ENCODE measurements at places on chromosomes 7 and 10.
A peak's percentile ranks its signal among the peaks of the same experiment; 100 is the strongest.

DNA sequence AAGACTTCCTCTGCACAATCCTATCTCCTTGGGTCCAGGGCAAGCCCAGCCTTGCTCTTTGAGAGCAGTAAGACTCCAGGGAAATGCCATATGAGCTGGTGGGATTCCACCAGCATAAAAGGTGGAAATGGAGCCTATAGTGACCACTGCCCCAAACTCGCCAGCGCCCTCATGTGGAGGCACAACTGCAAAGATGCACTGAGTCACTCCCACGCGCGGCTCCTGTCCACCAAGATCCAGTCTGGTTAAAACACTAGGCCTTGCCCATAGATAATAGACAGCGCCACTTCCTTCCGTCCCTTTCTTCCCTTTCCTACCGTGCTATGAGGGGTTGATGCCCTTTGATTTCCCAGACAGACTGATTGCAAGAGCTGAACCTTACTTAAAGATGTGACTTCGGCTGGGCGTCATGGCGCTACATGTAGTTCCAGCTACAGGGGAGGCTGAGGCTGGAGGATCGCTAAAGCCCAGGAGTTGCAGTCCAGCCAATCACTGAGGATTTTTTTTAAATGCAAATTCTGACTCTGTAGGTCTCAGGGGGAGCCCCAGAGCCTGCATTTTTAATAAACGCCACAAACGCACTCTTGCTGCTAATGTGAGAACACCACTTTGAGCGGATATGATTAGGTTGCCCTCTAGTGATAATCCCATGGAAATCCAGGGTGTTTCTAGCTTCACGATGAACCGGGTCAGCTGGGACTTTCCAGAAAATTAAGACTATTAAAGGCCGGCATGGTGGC, 136.5 kb downstream of the EPC1 start:
- DNase-seq: no peak

GRCh38 chr7:133023370-133024071, 58.4 kb downstream of the CHCHD3 start:
- peak; percentile 89 for DNase-seq

DNA sequence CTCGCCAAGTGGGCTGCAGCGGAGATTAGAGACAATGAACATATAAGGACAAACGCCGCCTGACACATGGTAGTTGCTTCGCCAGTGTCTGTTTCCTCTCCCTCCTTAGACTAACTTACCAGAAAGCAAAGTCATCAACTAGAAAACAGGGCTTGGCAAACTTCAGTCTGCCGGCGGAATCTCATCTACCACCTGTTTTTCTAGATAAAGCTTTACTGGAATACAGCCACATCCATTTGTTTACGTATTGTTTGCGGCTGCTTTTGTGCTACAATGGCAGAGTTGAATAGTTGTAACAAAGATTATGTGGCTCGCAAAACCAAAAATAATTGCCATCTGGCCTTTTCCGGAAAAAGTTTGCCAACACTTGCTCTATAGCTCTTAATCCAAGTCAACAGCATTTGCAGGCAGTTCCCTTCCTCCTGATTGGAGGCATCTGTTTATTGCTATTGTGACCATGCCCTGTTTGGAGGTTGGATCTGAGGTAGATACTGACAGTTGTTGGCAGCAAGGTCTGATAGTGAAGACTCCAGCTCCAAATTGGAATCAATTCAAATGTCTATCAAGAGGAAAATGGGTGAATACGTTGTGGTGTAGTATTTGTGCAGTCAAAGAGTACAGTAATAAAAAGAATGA, 260.6 kb downstream of the POU6F2 start:
- DNase-seq: peak; percentile 90

DNA sequence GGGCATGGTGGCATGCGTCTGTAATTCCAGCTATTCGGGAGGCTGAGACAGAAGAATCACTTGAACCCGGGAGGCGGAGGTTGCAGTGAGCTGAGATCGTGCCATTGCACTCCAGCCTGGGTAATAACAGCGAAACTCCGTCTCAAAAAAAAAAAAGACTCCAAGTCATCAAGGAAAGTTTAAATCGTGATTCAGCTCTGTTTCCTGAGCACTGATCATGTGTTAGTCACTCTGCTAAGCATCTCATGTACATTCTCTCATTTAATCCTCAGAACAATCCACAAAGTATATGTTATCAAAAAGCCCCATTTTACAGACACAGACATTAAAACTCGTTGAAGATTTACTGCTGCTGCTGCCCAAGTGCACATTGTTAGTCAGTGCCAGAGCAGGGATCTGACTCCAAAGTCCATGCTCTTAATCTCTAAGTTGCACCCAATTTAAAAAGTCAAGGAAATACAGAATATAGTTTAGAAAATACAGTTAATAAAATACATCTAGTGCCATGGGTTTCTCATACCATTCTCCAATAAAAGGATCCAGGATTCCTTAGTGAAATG, 6.2 kb downstream of the PIK3AP1 start:
- no peak for DNase-seq

DNA sequence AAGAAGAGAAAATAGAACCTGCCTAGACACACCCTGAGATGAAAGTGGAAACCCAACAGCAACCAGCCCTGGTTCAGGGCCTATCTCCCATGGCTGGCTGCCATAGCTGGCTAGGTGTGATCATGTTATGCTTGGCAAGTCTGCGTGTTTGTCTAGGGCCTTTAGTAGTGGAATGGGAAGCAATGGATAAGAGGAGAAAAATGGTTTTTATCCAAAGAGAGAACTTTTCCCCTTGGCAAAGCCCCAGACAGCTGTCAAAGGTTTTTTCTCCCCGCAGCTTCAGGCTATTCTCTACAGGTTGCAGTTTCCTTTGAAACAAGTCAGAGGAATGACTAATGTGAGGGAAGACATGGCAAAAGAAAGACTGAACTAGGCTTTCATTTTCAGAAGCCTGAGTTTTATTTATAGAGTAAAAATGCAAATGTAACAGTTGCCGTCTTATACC, 161.5 kb downstream of the SEMA3D start:
- peak; percentile 27 for DNase-seq

GRCh38 chr7:129993275-129993674, 40.5 kb upstream of the UBE2H start:
- DNase-seq: no peak

- no peak for DNase-seq
These were observed 53.1 kb upstream of the GTF2IRD1 start for GRCh38 chr7:74400420-74401136.

DNA sequence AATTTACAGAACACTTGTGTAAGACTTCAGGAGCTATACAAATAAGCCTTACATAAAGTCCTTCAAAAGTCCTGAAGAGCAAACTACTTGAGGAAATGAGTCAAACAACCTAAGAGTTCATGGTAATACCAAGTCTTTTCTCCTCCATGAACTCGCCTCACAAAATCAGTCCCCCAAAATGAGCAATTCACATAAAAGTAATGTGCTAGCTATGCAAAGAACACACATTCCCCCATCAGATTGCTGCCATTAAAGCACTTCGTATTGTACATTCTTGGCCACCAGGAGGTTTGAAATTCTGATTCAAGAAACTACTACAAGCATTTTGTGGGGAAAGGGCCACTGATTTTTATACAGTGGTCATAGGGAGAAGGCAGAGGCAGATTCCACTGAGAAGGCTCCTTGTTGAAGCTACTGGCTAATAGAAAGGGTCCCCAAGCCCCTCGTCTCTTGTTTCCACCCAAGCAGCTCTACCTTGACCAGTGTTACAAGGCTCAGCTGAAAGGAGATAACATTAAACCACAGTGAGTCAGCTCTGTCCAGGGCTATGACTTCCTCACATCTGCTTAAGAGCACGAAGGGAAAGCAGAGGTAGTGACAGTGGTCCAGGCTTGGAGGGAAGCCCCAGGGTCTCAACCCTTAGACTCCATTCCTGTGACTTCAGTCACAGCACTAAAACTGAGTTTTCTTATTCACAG, 115.2 kb upstream of the CDK1 start:
- DNase-seq: no peak

- no peak for DNase-seq
These were observed 9.9 kb upstream of the SLC25A13 start for GRCh38 chr7:96331775-96332174.

GRCh38 chr10:29541422-29542210, 93.2 kb downstream of the SVIL start:
- DNase-seq: no peak

GRCh38 chr10:129308953-129309564, 158.0 kb upstream of the MGMT start:
- DNase-seq: no peak

GRCh38 chr10:20769481-20769880, 127.6 kb downstream of the NEBL start:
- no peak for DNase-seq

- no peak for DNase-seq
These were observed 56.1 kb upstream of the ELMO1 start for GRCh38 chr7:37504801-37505200.

DNA sequence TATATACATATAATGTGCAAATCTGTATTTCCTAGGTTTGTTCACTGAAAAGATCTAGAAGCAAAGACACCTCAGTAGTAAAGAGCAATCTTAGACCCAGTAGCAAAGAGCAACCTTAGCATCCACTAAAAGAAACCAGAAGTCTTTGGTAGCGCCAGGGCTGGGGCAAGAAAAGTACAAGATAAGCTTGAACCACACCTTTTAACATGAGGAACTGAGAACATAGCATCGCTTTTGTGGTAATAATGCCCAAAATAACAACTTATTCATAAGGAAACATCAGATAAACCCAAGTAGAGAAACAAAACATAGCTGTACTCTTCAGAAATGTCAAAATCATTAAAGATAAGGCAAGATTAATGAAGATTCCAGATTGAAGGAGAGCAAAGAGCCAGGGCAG, 173.4 kb downstream of the IMMP2L start:
- DNase-seq: no peak

DNA sequence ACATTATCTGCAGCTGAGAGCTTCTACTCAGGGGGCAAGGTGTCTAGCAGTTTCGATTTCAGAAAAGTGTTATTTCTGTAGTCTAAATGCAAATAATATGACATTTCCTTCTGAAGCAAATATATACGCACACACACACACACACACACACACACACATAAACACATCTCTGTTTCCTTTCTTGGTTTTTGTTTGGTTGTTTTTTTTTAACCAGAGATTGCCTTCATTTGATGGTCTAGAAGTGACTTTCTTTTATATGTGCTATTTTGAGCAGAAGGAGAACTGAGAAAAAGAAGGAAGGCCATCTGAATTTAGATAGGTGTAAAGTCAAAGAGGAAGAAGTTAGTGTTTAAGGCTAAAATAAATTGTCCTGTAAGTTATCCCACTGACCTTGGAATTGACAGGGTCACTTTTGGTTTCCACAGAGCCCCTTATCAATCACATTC, 142.2 kb downstream of the TRIL start:
- DNase-seq: no peak

- no peak for DNase-seq
These were observed 5.1 kb downstream of the SH2D4B start for GRCh38 chr10:80542652-80543318.

- no peak for DNase-seq
These were observed 5.4 kb downstream of the VGF start for GRCh38 chr7:101159696-101160674.

DNA sequence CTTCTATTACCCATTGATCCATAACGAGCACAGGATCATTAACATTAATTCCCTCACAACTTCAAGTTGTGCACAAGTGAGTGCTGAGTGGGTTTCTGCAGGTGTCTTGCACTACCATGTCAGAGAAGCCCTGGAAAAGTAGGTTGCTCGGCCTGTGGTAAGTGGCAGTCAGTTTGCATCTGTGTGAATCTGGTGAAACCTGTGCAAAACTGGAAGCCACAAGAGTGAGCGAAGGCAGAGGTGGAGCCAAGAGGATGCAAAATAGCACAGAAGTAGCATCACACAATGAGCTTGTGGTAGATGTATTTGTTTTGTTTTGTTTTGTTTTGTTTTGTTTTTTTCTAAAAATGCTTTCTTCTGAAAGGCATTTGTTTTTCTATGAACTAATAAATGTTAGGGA, 181.5 kb downstream of the THSD7A start:
- no peak for DNase-seq

DNA sequence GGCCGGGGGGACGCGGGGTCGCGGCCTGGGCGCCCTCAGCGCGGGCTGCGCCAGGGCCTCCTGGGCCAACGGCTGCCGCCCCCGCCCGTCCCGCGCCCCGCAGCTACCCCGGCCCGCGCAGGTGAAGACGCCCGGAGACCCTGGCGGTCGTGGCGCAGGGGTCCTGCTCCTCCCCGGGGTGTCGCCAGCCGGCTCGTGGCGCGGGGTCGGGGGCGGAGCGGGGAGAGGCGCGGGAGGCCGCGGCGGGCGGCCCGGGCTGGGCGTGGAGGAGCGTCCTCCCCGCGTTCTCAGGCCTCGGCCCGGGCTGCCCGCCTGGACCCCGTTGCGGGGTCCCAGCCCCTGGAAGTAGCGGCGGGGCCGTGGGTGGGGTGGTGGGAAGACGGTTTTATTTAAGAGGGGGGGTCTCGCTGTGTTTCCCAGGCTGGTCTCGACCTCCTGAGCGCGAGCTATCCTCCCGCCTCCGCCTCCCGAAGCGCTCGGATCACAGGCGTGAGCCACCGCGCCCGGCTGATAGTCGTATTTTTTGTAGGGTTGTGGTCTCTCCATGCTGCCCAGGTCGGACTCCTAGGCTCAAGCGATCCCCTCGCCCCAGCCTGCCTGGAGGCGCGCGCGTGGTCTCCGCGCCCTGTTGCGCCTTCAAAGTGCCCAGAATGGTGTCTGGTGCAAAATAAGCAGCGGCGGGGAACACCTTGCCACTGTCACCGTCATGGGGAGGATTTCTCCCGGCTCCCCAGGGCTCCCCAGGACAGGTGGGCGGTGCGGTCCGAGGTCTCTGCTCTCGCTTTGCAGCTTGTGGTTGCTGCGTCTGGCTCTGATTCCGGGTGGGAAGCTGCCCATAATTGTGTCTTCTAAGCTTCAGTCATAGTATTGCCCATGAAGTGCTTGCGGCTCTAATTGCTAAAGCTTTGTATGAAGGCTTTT, 15.3 kb upstream of the SUN1 start:
- DNase-seq: peak; percentile 48

DNA sequence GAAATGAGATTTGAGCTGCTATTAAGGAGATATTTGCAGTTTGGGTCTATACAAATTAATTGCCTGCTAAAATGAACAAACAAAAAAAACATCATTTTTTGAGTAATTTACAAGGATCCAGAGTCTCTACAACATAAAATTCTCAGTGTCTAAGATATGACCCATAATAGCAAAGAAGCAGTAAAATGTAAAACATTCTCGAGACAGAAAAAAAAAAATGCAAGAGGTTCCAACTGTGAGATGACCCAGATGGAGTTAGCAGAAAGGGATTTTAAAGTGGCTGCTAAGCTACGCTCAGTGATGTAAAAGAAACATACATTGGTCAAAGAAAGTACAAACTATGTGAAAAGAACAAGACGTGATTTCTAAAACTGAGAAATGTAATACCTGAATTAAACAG, 471.0 kb downstream of the SH2D4B start:
- no peak for DNase-seq

DNA sequence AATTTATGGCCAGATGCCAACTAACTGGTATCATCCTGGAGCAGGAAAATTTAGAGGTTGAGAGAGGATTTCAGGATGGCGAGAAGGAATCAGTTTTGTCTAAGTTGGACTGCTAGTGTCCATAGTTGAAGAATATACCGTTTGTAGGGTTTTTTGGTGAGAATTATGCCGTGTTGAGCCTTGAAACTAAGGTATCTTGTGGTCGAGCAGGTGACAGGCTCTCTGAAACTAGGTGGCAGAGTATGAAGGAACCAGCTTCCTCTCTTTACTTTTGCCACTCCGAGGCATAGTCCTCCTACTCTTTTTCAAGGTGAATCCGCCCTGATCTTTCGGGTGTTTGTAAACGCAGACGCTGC, 9.7 kb downstream of the MDFIC start:
- no peak for DNase-seq

Measured in NCI-H1105 treated with DMSO at 0.1 percent for 48 hours (cell line).